NCI-H1436 treated with DMSO at 0.1 percent for 48 hours (cell line): ENCODE measurements at places on chromosomes 5 and 9.
A peak's percentile ranks its signal among the peaks of the same experiment; 100 is the strongest.

- DNase-seq = no peak
These were observed 375.1 kb upstream of the ST8SIA4 start for GRCh38 chr5:101278011-101278687.

- no peak for DNase-seq
These were observed 7.7 kb upstream of the PHYKPL start for GRCh38 chr5:178240341-178240741.

DNA sequence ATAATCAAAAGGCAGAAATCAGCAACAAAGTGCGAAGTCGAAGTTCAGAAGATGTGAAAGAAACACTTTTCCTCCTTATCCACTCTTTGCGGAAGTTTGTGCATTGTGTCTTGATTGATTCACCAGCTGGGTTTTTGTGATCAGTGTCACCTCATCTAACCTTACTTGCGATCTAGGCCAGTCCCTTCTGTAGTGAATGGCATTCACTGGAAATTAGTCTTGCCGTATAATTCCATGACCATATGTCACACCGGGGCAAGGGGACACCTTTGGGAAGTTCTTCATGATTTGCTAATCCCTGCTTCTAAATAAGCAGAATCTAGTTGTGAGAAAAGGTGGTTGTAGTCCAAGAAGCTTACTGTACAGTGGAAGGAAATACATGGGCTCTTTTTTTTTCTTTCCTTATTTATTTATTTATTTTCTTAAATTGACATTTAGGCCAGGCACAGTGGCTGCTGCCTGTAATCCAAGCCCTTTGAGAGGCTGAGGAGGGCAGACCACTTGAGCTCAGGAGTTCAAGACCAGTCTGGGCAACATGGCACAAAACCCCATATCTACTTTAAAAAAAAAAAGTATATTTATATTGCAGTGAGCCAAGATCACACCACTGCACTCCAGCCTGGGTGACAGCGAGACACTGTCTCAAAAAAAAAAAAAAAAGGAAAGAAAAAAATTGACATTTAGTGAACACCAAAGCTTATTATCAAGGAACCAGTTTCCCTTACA lies 7.8 kb downstream of the RAI14 start:
- DNase-seq = no peak

GRCh38 chr5:160287378-160288051 lies 24.8 kb downstream of the CCNJL start:
- no peak for DNase-seq

- DNase-seq = no peak
These were observed 36.2 kb downstream of the SH3PXD2B start for GRCh38 chr5:172417983-172418630.

DNA sequence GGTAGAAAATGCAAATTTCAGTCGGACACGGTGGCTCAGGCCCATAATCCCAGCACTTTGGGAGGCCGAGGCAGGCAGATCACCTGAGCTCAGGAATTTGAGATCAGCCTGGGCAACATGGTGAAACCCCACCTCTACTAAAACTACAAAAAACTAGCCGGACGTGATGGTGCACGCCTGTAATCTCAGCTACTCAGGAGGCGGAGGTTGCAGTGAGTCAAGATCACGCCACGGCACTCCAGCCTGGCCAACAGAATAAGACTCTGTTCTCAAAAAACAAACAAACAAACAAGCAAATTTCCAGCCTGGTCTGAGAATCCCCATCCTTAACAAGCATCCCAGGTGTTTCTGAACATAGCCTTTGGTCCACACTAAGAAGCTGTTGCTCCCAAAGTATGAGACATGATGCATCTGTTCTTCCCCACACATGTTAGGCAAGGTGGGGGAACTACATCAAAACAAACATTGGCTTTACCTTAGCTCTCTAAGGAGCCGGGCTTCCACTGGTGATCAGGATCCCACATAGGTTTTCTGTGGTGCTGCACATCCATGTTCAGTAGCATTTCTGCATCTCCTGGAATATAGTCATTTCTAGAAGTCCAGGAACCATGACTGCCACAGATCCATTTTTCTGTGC lies 92.5 kb upstream of the DMRT1 start:
- DNase-seq = no peak

DNA sequence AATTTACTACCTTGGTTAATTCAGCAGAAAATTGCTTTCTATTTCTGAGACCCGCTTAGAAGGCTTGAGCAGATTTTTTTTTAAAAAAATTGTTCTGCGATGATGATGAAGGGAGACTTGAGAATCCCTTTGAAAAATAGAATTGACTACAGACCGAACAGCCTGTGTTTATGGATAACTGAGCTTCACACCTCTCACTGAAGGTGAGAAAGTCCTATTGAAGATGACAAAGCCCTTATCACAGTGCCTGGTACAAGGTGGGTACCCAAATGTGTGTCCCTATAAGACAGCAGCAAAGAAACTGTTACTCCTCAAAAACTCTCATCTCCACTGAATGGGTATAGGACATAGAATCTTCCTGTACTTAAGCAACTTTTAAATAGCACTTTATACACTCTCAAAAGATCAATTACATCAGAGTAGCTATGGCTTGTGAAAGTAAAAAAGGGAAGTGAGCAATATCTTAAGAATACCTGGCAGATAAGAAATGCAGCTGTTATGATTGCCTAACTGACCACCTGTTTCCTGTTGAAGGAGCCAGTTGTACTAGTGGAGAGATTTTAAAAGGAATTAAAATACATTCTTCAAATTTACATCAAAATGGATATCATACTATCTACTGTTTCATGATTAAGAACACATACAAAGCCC lies 419.7 kb downstream of the CHSY3 start:
- no peak for DNase-seq

DNA sequence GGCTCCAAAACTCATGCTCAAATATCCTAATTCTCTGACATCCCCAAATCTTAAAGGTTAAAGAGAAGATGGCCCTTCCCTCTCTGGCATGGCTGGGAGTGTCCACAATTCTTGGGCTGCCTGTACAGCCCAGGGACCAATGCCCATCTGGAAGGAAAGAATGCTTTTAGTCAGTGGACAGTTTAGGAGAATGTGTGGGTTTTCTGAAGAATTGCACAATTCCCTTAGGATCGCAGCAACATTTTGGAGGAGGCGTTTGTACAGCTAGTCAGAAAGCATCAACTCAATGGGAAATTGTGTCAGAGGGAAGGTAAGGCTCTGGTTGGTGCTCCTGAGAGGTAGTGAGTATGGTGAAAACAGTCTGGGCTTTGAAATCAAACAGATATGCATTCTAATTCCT lies 15.0 kb downstream of the FAM193B start:
- DNase-seq = no peak

DNA sequence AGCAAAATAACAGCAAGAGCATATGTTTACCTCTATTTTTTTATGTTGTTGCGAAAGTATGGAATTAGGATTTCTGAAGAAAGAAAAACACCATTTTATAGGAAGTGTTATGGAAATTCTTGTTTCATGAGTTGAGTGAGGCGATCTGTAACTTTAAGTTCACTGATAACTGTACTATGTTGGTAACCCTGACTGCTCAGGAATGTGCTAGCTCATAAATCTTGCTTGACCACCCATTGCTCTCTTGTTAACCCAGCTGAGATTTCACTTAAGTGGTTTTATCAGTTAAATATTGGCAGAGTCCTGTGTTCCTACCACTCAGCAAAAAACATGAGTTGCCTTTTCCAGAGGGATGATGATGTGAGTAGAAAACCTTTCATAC lies 91.1 kb upstream of the STARD4 start:
- no peak for DNase-seq

DNA sequence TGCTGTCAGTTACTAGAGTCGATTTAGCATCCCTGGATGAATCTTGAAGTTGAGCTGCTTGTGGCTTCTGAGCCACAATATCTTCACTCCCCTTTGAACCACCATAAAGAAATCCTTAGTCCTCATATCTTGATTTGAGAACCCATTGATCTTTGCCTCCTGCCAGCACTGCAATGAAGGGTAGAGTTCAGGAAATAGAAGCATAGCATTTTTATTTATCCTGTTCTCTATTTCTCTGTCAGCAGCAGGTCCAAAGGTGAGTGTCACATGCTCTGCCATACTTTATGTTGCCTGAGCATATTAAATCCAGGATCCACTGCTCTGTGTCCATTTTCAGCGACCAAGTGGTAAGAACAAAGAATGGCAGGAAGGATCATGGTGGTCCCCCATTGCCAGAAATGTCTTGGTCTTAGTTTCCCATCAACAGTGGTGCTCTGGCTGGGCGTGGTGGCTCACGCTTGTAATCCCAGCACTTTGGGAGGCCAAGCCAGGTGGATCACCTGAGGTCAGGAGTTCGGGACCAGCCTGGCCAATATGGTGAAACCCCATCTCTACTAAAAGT lies 80.2 kb upstream of the PANK3 start:
- no peak for DNase-seq

- no peak for DNase-seq
These were observed 131.9 kb downstream of the UGCG start for GRCh38 chr9:112028242-112029221.

DNA sequence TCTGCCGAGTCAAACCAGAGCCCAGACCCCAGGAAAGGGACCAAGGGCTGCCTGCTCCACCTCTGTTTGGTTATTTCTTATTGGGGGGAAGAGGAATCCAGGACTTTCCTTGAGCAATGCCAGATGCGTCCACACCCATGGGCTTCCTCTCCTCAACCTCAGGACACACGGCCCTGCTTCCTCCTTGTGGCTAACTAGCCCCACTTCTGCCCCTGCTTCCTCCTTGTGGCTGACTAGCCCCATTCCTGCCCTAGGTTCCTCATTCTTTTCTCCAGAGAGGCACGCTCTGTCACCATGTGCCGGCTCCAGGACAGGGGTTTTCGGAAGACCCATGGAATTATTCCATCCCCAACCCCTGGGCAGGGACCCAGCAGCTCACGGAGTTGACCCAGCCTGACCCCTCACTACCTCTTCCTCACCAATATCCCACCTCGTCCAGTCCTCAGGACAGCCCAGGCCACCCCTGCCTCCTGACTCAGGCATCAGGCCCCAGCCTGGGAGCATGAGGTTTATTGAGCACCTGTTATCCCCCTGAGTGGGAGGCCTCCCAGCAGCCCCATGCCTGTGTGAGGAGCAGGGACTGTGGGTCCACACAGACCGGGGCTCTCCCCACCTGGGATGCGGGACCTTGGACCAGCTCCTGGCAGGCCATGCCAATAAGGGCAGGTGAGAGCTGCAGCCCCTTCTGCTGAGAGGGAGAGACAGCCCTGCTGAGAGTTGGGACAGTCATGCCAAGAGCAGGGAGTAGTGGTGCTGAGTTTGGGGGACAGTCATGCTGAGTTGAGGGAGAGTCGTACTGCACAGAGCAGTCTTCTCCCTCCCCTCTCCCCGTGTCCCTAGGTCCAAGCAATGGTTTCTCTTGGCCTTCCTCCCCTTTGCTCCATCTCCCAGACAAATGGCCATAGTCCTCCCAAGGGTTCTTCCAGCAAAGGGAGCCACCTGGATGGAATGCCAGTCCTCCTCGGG lies 11.8 kb upstream of the FCN1 start:
- no peak for DNase-seq

DNA sequence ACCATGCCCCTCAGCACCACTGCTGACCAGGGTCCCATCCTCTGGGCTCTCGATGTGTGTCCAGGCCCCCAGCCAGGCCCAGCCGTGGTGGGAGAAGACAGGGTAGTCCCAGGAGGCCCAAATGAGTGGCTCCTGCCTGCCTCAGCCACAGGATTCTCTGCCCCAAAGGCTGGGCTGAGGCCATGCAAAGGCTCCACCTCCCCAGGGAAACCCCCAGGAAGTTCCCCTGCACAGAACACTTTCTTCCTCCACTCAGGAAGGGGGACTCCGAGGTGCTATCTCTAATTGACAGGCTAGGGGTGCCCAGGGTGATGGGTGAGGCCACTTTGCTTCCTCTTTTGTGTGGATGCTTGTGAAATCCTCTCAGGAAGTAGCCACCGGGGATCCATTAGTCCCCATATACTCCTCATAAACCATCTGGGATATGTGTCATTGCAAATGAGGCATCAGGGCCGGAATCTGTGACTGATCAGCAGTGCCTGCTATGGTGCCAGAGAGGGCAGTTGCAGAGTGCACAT lies 23.1 kb upstream of the TDRD7 start:
- DNase-seq = no peak

- DNase-seq = no peak
These were observed 35.8 kb upstream of the TLX3 start for GRCh38 chr5:171272996-171273970.

- peak; percentile 81 for DNase-seq
These were observed 1001.9 kb upstream of the NUDT12 start for GRCh38 chr5:104564530-104564929.

GRCh38 chr9:136622538-136622948 lies 40.2 kb upstream of the EGFL7 start:
- DNase-seq = no peak

DNA sequence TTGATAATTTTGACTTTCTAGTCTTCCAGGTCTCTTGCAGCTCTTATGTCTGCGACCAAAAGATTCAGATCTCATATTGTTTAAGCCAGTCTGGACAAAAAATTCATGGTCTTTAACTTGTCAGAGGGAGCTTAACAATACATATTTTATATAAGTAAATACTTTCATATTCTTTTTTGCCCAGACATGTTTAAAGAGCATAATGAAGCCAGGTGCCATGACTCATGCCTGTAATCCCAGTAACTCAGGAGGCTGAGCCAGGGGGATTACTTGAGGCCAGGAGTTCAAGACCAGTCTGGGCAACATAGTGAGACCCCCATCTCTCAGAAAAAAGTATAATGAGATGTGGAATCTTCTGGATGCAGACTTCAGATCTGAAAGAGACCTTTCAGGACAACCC lies 69.8 kb downstream of the JMY start:
- DNase-seq = no peak

DNA sequence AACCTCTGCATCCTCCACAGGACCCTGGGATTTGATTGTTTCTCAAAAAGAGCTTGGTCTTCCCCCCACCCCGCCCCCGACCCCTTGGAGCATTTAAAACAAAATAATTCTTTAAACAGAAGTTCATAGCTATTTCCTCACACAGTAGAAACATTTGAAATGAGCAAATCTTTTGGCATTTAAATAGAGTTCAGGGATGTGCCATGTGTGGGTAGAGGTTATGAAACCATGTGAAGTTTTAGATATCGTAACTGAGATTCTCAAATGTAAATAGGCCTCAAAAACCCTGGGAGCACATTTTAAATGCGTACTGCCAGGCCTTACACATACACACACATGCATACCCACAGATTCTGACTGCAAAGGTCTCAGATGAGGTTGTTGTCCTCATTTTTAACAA lies 66.5 kb downstream of the EPB41L4B start:
- no peak for DNase-seq
